ENCODE measurements at places on chromosomes 1 and 21.
A peak's percentile ranks its signal among the peaks of the same experiment; 100 is the strongest.

- DNase-seq = no peak
Measured at GRCh38 chr1:31241321-31241720, 1.6 kb upstream of the NKAIN1 start.

DNA sequence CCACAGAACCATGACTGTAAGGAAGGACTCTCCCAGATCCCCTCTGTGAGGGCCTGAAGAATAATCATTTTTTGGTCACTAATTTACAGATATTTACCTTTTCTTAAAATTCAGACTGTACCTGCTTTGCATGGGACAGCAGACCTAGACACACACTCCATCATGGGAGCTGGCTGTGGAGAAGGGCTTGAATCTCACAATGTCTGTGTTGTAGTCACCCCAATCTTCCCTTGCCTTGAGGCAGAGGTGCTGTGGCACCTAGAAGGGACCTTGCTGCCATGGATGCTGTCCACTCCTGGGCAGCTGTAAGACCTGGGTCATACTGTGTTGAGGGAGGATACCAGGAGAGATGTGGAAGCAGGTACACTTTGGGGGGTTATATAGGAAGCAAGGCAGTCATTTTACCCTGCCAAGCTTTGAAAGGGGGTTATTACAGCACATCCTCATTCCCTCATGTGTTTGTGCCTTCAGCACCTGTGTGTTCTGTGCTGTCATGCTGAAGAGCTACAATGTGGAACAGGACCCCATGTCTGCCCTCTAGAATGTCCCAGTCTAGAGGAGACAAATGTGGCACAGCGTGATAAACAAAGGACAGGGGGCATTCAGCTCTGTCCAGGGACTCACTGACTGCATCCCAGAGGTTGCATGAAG is 27.1 kb downstream of the TRAF5 start:
- DNase-seq = no peak

- DNase-seq = peak; percentile 95
Measured at GRCh38 chr1:156146020-156146768, 7.2 kb upstream of the SEMA4A start.

- DNase-seq = no peak
Measured at GRCh38 chr21:37423103-37423502, 56.5 kb downstream of the DYRK1A start.

DNA sequence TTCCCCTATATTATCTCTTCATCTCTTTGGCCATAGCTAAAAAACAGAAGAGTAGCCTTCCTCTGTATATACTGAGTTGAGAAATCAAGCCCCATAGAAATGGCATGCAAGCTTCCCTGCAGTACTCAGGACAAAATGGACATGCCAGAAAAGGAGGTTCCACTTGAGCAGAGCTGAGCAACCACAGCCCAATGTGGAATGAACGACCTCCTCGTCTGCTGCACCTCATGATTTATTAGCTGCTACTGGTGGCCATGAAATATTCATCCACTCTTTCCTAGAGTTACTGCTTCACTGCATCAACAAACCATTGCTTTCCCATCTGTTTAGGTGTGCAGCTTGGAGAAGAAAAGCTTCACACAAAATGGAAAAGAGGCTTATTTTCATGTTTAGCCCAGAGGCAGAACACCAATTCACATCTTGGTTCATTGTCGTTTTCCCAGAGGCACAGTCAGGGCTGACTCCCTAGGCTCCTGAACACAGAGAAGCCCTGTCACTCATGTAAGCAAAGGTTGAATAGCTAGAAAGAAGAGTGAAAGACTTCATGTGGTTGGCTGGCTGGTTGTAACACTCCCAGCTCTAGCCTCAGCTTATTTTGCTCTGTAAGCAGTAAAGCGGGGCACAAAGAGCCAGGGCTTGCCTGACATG is 148.0 kb downstream of the TSEN15 start:
- peak; percentile 55 for DNase-seq

DNA sequence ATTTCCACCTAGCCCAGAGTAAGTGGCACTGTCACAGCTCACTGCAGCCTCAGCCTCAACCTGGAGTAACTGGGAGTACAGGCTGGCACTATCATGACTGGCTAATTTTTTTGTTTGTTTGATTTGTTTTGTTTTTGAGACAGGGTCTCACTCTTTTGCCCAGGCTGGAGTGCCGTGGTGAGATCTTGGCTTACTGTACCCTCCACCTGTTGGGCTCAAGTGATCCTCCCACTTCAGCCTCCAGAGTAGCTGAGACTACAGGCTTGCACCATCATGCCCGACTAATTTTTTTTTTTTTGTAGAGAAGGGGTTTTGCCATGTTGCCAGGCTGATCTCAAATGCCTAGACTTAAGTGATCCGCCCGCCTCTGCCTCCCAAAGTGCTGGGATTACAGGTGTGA is 2.5 kb downstream of the UCK2 start:
- no peak for DNase-seq
